ENCODE measurements at places on chromosomes 11 and 22.

- no peak for DNase-seq
Measured at GRCh38 chr11:123080015-123080414, 18.1 kb upstream of the HSPA8 start.

DNA sequence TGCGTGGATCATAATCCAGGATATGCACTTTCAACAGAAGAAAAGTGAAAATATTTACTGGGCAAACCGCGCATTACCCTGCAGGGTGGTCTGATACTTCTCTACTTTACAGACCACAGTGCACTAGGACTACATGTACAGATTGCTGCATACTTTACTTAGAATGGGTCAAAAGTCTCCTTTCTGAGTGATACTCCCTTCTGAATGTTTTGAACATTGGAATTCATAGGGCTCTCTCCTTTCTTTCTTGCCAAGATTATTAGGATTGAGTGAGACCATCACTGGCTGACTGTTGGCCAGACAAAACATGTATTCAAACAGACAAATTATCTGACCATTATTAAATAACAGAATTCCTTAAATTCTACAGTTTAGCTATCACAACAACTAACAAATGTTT, 6.6 kb upstream of the FIBIN start:
- no peak for DNase-seq

GRCh38 chr22:46864314-46865051, 102.0 kb downstream of the TBC1D22A start:
- no peak for DNase-seq

GRCh38 chr22:40485813-40486667, 115.6 kb downstream of the SGSM3 start:
- DNase-seq: no peak

DNA sequence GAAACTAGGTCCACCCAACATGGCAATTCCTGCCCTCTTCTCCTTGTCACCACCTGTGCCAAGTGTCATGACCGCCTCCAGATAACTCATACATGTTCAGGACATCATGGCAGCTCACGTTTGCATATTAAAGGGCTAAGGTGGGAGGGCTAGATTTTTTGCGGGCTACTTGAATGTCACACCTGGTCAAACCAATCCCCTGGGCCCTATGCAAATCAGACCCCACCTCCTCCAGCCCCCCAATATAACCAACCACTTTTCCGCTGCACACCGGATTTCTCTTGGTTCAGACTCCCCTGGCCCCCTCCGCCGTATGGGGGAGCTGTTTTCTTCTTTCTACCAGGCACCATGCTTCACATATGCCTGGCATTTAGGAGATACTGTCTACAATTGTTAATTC, 12.6 kb downstream of the UPB1 start:
- no peak for DNase-seq

DNA sequence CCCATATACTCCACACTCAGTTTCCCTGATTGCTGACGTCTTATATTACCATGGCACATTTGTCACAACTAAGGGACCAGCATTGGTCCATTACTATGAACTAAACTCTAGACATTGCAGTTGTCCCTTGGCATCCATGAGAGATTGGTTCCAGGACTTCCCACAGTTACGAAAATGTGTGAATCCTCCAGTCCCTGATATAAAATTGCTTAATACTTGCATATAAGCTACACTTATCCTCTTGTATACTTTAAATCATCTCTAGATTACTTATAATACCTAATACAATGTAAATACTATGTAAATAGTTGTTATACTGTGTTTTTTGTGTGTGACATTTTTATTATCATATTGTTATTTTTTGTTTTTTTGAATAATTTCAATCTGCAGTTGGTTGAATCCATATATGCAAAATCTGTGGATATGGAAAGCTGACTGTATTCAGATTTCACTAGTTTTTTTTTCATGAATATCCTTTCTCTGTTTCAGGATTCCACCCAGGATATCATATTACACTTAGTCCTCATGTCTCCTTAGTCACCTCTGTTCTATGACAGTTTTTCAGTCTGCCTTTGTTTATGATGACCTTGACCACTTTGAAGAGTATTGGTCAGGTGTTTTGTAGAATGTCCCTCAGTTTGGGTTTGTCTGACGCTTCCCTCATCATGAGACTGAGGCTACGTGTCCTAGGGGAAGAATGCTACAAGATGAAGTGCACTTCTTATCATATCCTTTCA, 55.3 kb downstream of the INSC start:
- DNase-seq: peak; percentile 8
